ENCODE measurements at places on chromosomes 7 and 10.

GRCh38 chr7:18792871-18793595 is 297.5 kb downstream of the HDAC9 start:
- no peak for DNase-seq

DNA sequence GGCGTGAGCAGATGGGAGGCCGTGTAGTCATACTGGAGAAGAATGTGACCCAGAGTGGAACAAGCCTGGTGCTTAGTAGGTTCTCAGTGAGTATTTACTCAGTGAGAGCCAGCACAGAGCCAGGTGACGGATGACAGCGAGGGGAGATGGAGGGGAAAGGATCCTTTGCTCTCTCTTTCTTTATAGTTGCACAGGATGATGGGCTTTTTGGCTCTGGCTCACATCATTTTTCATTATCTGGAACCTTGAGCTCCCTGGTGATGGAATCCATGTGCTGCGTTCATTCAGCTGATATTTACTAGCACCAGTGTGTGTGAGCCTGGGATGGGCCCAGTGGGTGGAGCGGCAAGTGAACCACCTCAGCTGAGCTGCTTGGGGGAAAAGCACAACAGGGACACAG is 17.2 kb downstream of the BTBD16 start:
- DNase-seq, result no peak

- DNase-seq, result no peak
These were observed 238.5 kb downstream of the PHF14 start for GRCh38 chr7:11212080-11212711.

- no peak for DNase-seq
These were observed 23.2 kb downstream of the LYZL2 start for GRCh38 chr10:30606313-30606712.

DNA sequence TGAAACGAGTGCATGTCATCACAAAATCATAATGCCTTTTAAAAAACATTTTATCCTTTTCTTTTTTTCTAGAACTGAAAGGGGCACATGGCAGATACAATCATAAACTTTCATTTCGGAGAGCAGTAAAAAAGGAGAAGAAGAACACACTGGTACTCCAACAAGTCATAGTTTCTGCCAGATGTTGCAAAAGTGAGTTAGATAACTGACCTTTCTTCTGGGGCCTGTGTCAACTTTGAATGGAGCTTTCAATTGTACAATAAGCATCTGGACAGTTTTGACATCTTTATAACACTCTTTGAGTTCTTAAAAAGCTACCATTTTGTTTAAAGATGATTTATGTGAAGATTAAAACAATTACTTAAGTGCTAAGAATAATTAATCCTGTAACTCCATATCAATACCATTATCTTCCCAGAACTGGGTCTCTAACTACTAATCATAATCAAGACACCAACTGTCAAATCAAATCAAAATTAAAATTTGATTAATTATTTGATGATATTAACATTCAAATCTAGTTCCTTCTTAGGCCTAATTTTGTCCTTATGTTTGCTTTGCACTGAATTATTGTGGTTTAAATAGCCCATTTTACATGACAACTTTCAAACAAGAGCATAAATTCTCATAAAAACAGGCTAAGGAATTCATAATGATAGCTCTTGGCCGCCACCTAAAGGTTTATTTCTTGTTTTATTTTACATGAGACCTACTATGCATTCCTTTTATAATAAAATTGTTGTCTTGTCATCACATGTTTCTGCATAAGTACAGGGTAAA is 19.5 kb upstream of the ITGB8 start:
- no peak for DNase-seq
